ENCODE measurements at places on chromosomes 7 and 10.
A peak's percentile ranks its signal among the peaks of the same experiment; 100 is the strongest.

DNA sequence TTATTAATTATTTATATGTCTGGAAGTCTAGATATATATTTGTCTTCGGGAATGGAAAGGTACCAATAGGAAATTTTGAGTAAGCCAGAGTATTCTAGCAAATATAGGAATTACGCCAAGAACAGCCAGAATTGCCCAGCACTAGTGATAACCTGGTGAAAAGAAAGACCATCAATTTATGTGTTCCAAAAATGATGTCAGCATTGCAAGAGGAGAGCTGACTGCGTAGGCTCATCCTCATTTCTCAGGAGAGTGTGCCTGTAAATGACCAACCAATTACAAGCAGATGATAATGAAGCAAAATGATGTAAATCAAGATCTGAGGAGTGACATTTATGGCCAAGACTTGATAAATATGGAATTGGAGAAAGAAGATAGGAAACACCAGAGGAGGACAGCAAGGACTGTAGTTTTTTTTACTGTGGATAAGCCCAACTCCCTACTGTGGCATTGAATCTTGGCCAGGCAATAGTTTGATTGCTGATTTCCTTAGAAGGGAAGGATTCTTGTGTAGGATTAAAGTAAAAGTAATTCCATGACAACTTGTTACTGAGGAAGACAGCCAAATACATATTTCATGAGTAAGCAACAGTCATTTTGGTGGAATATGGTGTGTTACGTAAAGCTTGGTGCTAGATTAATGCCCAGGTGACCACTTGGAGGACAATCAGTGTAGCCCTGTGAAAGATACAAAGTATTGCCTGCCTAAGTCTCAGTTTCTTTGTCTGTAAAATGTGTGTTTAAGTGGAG is 590.8 kb downstream of the AUTS2 start:
- no peak for DNase-seq

DNA sequence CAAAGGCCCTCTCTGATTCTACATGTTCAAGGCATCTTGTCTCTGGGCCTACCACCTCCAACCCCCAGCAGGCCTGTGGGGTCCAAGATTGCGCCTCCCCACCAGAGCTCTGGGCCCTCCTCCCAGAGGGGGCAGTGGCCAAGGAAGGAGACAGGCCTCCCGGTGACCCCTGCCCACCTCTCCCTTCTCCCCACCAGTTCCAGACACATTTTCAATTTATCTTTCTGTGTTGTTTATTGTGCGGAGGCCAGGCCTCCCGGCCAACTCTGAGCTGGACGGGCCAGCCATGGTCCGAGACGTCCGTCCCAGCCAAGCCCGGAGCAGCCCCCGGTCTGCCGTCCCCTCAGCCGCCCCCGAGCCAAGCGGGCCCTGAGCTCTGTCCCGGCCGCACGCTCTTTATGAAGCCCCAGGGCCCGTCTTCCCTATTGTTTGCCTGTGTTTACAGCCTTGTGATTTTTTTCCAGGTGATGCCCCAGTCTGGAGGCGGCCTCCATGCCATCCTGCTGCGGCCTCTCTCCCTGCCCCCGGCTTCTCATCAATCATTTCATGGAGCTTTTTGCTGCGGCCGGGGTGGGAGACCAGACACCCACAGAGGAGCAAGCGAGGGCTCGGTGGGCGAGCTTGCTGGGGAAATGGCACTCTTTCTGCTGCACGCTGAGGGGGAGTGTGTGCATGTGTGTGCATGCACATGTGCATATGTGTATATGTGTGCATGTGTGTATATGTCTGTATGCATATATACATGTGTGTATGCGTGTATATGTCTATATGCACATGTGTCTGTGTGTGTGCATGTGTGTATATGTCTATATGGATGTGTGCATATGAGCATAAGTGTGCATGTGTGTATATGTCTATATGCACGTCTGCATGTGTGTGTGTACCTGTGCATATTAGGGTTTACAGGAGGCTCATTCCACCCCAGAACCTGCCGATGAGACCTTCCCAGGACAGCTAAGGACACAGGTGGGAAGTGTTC is 52.7 kb upstream of the ELN start:
- no peak for DNase-seq

DNA sequence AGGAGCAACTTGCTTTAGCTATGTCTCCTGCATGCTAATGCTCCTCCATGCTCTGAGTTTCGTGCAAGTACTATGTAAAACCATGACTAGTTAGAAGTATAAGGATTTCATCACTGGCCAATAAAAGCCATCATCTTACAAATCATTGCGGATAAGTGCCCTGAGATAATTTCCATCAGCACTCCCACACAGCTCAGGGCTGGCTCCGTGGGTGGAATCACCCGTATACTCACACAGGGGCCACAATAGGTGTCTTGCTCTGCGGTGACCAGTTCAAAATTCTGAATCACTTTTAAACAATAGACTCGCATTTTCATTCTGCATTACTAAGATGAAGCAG is 227.4 kb downstream of the PARD3 start:
- no peak for DNase-seq

DNA sequence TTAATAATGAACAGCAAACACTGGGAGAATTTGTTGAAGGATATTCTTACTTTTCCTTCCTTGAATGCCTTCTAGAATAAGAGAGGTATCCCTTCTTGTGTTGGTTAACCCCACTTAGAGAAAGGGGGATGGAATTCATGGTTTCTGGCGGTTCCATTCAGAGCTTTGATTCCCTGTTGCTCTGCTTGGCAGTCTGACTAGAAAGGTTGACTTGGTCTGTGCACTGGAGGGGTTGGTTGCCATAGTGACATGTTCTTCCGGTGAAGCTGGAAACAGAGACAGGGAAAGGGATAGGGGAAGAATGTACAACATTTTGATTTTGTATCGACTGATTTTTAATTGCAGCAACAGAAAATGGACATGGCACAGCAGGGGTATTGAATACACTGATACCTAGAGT is 2.5 kb downstream of the TMEM178B start:
- peak; percentile 24 for DNase-seq

GRCh38 chr10:99370993-99371392 is 41.8 kb downstream of the CNNM1 start:
- DNase-seq = no peak

DNA sequence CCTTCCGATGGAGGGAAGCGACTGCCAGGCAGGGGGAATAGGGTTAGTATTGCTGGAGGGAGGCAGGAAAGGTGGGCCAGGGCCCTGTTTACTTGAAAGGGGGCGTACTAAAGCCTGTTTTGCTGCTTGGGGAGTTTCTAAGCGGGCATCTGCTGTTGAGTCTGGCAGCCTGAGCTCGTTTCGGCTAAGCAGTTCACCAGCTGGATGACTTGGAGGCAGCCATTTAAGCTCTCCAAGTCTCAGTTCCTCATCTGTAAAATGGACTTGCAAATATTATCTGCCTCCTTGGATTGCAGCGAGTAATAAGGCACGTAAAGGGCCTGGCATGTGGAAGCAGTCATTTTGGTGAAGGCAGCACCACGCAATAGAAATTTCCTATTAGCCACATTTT is 44.0 kb downstream of the LDB3 start:
- no peak for DNase-seq

- no peak for DNase-seq
Measured at GRCh38 chr10:1400101-1401070, 336.9 kb downstream of the ADARB2 start.

DNA sequence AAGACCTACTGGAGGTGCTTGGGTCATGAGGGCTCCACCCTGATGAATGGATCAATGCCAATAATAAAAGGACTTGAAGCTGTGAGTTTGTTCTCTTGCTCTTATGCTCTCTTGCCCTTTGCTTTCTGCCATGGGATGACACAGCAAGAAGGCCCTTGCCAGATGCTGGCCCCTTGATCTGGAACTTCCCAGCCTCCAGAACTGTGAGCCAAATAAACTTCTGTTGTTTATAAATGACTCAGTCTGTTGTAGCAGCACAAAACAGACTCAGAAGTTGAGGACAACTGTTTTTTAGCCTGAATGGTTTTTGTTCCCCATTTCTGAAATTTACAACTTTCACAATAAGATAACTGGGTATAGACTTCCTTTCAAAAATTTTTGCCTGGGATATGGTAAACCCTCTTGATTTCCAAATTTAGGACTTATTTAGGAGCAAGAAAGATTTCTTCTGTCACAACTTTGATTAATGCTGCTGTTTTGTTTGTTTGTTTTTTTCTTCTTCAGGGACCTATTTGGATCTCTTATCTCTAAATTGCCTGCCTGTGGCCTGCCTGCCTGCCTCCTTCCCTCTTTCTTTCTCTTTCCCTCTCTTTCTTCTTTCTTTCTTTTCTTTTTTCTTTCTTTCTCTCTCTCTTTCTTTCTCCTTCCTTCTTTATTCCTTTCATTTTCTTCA is 12.1 kb downstream of the ENTPD1 start:
- no peak for DNase-seq

DNA sequence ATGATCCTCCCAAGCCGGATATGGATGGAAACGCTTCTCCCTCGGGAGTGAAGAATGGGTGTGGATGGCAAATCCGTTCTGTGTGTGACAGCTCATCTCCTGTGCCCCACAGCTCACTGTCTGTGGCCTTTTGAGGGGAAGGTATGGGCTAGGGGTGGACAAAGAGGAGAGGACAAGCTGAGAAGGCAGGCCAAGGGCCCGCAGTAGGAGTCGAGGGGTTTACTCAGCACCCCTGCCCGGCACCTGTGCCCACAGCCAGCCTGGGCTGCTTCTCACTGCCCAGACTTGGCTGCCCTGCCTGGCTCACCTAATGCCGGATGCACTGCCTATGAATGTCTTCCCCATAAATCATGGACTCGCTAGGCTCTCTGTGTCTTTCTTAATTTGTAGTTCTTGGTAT is 503.8 kb downstream of the TCERG1L start:
- no peak for DNase-seq

DNA sequence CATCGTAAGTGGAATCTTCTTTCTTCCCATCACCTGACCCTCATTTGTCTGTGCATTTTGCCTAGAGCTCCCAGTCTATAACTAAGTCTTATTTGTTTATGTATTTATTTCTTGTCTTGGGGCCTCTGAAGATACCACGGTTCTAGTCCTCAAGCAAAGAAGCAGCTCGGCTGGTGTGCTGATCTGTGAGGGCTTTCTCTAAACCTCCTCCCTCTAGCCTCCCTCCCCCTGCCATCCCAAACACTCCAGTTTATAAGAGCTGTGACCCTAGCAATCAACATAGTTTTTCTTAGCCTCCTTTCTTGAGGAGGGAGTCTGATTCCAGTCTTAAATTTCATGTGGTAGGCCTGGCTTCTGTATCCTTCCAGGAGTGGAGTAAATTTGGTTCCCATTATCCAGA is 15.7 kb upstream of the NDUFA5 start:
- no peak for DNase-seq

DNA sequence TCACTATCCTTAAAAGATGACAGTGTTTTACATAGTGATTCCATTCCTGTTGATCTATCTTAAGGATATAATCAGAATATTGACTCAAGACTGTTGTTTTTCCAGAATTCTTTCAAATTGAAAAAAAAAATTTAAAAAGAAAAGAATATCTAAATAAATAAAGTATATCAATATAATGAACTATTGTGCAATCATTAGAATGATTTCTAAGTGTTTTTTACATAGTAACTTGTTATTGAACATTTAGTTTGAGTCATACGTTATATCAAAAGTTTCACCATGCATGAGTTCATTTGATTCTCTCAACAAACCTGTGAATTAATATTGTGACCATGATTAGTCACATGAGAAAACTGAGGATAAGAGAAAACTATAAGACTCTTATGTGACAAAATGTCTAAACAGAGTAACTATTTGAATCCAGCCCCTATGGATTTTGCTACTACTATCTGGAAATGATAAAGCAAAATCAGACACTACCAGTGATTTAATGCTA is 46.1 kb downstream of the KLF6 start:
- no peak for DNase-seq

DNA sequence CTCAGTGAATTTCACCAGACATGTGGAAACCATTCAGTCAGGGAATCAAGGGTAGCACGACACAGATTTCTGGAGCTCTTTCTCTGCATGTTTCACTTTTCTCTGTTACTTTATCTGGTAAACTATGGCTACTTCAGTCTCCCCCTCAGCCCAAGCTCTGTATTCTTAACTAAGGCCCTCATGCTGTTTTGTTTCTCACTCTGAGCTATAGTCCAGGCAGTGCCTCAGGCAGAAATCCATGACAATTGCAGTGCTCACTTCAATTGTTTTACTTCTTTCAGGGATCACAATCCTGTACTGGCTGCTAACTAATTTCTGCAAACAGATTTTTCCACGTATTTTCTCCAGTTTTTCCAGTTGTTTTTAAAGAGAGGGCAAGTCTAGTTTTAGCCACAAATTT is 1599.9 kb upstream of the LRRTM3 start:
- DNase-seq = no peak

- no peak for DNase-seq
Measured at GRCh38 chr10:46516660-46517416, 39.6 kb downstream of the GPRIN2 start.

DNA sequence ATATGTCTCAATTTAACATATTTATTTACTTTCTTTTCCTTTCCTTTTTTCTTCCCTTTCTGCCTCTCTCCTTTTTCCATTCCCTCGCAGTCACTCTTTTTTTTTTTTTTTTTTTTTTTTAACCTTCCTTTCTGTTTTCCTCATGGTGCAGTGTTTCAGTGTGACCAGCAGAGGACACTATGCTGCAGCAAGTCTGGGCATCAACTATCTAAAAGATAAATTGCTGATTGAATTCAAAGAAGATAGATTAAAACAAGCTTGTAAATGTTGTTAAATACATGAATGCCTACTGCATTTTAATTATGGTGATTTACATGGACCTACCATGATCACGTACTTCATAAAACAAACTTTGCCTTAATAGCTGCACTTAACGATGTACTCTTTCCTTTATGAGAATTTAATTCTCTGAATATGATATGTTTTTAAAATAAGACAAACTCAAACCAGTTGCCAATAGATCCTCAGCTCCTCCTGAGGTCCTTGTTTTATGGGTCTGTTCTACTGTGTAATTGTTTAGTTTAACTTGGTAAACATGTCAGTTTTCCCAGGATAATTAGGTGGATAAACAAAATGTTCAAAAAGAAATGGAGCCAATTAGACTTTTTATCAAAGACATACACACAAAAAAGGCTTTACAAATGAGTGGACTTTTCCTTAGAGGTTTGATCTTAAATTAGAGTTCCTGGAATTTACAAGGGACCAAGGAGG is 101.0 kb upstream of the AGR3 start:
- DNase-seq = no peak

- DNase-seq = no peak
Measured at GRCh38 chr10:24706479-24707118, 17.1 kb downstream of the ARHGAP21 start.

DNA sequence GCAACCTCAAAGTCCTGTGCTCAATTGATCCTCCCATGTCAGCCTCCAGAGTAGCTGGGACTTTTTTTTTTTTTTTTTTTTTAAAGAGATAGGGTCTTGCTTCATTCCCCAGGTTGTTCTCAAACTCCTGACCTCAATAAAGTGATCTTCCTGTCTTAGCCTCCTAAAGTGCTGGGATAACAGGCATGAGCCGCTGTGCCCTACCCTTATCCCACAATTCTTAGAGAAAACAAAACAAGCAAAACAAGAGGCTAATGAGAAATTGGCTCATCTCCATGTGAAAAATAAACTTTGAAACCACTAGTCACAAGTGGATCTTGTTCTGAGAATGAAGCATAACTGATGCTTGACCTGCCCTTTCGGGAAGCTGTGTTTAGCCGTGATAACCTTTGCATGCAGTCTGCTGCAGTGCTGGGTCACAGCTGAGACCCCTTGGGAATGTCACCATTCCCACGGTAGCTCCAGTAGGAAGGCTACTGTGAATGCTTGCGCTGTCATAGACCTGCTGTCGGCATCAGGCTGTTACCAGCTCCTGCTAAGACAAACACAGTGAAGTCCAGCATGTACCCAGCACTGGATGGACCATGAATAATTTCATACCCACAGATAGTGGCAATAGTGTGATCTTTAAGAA is 290.7 kb upstream of the KIAA1217 start:
- no peak for DNase-seq
